Fibroblast of skin of back (primary cell): ENCODE measurements at places on chromosomes 16 and 17.

DNA sequence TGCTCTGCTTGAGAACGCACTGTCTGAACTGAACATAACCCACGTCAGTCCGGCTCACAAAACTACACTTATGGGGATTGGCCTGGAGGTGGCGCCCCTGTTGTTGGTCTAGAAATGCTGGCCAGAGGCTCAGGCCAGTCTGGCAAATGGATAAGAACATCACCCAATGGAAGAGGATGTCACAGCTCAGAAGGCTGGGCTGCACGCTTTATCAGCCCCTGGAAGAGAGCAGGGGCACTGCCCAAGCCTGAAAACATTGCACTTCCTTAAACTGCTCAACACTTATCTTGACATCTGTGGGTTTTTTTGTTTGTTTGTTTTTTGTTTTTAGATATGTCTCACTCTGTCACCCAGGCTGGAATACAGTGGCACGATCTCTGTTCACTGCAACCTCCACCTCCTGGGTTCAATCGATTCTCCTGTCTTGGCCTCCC, 24.8 kb upstream of the BPTF start:
- peak; percentile 71 for DNase-seq

- no peak for DNase-seq
Measured at GRCh38 chr16:21159281-21159951, 942 bp downstream of the LDAF1 start.

- DNase-seq: no peak
Measured at GRCh38 chr17:74737299-74738050, 419 bp downstream of the RAB37 start.

GRCh38 chr17:50627782-50628601, 6.7 kb upstream of the ABCC3 start:
- no peak for DNase-seq

DNA sequence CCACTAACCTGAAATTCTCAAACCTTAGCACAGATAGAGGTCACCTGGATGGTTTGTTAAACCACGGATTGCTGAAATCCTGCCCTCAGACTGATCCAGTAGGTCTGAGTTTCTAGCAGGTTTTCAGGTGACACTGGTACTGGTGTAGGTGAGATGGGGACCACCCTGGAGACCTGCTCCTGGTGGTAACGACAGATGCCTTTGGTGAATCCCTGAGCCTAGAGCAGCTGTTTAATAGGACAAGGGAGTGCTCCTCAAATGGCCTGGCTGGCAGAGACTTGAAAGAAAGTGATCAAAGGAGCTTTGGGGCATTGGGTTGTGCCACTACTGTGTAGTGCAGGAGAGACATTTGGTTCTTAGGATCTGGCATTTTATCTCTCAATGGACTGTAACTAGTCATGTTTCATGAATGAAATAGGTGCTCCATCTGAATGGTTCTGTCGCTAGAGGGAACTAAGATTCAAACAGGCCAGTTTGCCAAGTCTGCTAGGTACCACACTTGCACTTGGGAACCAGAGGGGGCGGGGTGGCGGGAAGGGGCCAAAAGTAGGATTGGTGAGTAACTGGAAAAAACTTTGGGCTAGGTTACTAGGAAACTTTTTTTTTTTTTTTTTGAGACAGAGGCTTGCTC, 2.9 kb upstream of the IFI35 start:
- DNase-seq: peak; percentile 60

DNA sequence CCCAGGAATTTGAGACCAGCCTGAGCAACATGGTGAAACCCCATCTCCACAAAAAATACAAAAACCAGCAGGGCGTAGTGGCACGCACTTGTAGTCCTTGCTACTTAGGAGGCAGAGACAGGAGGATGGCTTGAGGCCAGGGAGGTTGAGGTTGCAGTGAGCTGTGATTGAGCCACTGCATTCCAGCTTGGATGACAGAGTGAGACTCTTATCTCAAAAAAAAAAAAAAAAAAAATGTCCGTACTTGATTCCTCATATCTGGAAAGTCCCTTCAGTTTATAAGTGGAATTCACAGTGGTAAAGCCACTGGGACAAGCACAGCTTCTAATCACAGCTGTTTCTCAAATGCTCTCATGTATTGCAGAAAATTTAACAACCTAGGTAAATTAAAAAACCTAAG, 78.6 kb upstream of the CREBBP start:
- DNase-seq: peak; percentile 57

GRCh38 chr16:14146445-14146844, 75.3 kb downstream of the MRTFB start:
- no peak for DNase-seq

DNA sequence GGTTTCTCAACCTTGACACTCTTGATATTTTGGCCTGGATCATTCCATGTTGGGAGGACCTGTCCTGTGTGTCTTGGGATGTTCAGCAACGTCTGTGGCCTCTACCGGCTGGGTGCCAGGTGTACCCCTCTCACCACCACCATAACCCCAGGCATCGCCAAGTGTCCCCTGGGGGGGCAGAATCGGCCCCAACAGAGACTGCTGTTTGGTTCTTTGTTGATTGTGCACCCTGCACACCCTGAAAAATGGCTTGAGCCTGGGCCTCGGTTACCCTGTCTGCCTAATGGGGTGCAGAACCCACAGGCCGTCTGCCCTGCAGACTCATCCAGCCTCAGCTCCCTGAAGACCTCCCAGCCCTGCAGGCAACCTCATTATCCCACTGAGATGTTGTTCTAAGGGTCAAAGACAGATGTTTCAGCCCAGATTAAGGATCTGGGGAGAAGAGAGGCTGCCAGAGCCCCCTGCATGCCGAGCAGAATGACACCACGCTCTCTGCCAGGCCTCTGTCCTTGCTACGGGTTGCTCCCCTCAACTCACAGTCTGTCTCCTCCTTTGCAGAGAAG, 9.2 kb downstream of the CACNG1 start:
- DNase-seq: no peak

DNA sequence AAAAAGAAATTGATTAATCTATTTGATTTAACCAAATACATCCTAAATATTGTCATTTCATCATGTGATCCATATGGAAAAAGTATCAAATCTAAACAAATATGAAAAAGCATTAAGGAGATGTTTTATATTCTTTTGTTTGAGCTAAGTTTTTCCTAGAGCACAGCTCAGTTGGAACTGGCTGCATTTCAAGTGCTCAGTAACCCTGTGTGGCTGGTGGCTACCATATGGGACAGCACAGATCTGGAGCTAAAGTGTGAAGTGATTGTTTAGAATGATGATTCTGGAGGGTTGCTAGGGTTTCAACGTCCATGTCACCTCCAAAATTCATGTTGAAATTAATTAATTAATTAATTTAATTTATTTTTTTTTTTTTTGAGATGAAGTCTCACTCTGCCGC, 137.5 kb downstream of the XYLT1 start:
- no peak for DNase-seq
